ENCODE measurements at places on chromosomes 2 and 18.

DNA sequence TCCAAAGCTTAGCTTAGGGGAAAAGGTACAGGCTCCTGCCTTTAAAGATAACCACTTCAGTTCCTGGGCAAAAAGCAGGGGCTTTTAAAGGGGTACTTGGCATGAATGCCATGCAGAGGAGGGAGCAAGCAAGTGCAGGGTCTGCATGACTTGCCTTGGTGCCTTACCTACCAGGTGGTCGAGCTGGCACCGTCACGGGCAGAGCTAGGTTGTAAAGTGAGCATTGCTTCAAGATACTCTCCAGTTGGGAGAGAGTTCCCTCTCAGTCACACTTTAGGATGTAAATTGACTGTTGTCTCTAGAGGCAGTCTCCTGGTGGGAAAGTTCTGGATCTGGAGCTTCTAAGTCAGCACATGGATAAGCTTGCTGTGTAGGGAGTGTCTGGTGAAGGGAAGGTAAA lies 58.6 kb upstream of the MCFD2 start:
- DNase-seq: no peak

DNA sequence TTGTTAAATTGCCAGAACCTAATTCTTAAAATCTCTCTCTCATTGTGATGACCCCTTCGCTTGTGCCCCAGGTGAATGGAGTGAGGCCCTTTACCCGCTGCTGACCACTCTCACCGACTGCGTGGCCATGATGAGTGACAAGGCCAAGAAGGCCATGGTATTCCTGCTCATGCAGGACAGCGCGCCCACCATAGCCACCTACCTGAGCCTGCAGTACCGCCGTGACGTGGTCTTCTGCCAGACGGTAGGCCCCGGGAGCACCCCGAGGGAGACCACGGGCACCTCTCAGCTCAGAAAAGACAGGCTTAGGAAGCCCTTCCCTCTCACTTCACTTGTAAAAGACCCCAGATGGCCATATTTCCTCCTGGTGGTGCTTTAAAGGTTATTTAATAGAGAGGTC lies 44.9 kb downstream of the COA5 start:
- no peak for DNase-seq

- no peak for DNase-seq
Observed at GRCh38 chr18:7071600-7071999, 46.0 kb downstream of the LAMA1 start.

GRCh38 chr18:67218556-67218955 lies 298.0 kb downstream of the DSEL start:
- DNase-seq: no peak

DNA sequence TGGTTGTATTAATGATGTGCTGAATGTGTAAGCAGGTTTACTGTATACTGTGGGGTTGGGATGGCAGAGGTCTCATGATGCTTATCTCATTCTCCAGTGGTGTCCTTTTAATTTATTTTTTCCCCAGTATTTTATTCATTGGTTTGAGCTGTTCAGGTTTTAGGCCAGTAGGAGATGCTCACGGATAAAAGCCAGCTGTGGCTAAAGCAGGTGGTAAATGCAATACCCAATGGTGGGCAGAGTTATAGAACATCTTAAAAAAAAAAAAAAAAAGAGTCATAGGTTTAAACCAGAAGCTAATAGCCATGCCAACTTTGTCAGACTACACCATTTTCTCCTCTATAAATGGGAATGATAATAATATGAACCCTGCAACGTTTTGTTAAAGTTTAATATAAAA lies 57.8 kb upstream of the NEUROD1 start:
- DNase-seq: no peak

DNA sequence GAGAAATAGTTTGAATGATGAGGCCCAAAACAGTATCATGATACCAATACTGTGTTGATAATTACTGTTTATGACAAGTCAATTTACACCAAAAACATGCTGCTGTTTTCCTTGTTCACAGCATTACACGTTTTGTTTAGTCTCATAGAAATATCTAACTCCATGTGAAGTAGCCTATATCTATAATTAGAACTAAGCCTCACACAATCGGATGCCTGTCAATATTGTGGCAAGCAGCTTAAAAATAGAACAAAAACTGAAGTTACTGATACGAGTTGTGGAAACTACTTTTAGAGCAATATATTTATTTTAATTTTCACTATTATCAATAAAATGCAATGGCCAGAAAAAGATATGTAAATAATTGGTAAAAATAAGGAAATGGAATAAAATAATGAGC lies 470.8 kb downstream of the ZEB2 start:
- DNase-seq: no peak

DNA sequence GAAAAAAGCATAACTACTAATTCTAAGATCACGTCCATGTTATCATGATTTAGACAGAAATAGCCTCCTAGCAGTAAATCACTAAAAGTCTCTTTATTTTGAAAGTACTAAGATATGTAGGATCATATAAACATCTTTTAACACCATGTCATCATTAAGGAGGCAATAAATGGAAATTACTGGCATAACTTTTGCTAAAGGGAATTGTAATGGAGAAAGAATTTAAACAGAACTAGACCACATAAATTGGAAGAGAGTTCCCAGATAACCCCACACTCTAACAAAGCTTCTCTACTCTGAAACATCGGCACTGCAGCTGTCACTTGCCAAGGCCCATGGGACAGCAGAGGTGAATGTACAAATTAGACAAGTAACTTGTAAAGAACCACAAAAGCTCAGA lies 29.5 kb downstream of the STK39 start:
- DNase-seq: no peak

GRCh38 chr2:177989029-177989885 lies 83.3 kb downstream of the PDE11A start:
- no peak for DNase-seq

DNA sequence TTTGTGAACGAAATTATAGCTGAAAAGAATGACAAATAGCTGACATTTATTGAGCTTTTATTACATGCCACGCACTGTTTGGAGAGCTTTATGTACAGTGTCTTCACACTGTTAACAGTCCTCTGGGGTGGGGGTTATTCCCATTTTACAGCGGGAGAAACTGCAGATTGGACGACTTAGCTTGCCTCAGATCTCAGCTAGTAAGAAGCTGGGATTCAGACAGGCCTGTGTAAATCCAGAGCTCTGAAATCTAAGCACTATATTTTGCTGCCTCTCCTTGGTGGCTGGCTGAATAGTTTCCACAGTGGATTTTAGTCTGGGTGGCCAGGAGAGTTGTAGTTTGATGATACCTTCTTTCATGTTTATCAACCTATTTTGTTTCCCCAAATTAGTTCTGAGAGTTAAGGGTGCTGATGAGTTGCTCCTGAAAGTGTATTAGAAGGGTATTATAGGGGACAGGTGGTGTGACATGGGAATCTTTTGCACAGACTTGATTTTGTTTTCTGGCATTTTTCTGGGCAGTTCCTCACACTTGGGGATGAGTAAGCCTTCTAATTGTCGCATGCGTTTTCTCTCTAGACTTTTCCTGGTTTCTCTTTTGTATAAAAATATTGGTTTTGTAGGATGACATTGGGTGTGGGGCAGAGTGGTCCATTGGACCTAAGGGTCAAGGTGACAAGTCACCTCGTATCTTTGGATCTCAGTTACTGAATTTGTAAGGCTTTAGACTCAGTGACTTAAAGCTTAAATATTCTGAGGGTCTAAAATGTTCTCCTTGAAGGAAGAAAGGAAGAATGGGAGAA lies 1.5 kb downstream of the ACSL3 start:
- no peak for DNase-seq

DNA sequence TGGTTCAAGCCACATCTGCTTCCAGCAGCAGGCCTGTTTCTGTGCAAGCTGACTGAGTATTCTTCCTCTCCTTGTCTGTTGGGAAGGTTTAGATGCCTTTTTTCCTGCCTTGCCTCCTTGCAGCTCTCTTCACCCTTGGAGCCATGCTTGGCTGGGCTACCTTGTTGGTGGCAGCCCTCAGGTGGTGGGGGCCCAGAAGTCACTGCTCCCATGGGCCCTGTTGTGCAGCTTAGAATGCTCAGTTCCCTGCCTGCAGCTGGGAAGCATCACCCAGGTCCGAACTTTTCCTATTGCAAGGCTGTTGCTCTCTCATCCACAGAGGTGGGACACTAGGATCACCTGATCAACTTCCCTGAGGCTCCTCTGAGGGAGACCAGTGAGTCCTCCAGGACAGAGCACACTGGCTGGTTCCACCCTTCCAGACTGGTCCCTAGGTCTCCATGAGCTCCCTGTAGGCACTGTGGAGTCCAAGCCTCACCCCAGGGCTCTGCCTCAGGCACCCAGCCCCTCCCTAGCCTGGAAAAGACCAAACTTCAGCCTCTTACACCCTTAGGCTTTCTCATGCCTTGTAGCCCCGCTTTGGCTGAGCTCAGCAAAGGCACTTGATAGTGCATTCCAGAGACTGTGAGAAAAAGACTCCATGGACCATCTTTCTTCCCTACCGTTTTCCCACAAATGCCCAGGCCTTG lies 219.3 kb upstream of the SH3BP4 start:
- no peak for DNase-seq

GRCh38 chr2:59041139-59041538 lies 800.0 kb upstream of the FANCL start:
- DNase-seq: no peak

DNA sequence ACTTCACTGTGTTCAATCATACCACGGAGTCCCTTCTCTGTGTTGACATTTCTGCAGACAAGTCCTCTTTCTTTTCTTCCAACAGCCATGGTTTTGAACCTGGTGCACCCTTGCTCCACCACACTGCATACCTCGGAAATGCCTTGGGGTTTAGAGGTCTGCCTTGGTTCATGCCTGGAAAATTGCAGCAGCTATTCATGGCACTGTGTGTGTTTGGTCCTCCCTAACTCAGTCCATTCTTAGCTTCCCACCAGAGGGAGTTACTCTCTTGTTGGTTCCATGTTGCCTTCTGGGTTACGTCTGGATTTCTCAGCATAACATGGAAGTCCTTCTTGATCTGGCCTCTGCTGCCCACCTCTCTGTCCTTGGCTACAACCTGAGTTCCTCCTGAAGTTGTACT lies 206.0 kb downstream of the FHOD3 start:
- no peak for DNase-seq

- no peak for DNase-seq
Observed at GRCh38 chr2:16394072-16394985, 271.3 kb downstream of the CYRIA start.

DNA sequence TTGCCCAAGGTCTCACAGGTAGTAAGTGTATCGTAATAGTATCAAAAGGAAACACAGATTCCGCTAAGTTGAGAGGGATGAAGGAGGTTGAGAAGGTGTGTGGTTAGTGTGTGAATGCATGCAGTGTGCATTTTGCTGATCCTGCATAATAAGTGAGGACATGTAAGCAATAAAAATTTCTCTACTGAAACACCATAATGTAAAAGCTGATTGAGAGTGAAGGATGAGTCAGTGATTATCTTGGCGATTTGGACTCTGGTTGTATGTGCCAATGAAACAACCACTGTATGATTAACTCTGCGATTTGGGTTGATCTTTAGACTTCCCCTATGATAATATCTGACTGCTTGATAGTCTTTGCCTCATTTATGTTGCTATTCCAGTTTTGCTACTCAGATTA lies 16.7 kb upstream of the ADGRF3 start:
- DNase-seq: no peak

DNA sequence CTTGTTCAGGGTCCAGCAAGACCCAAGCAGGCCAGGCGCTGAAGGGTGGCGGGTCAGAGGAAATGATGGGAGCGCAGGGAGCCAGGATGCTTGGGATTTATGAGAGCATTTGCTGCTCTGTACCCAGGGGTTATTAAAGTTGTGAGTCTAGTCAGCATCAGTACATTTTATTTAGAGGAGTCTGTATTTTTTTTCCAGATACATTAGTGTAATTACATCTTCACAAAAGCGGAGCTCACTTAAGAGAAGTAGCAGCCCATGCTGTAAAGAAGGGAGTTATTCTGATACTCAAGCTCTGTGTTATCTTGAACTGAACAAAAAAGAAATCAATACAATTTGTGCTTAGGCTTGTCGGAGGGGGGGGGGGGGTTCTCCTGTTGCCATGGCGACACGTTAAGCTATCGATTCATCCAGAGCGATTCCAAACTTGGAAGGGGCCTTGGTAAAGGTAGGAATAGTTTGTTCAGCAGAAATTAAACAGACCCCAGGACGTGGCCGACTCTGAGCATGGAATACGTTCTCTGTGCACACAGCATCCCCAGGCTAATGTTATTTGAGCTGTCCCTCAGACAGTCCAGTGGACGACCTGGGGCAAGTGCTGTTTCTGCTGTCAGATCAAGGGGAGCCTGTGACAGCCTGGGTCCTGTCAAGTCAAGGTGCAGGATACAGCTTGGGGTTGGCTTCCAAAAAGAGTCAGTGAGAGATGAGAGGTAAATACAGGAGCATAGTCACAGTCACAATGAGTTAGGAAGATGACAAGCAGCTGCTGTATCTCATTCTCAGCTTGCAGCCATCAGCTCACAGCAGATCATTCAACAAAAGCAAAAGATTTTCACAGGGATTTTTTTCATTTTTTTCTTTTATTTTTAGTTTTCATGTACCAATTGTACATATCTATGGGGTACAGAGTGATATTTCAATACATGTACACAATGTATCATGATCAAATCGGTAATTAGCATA lies 387.6 kb downstream of the DCDC2C start:
- DNase-seq: no peak

DNA sequence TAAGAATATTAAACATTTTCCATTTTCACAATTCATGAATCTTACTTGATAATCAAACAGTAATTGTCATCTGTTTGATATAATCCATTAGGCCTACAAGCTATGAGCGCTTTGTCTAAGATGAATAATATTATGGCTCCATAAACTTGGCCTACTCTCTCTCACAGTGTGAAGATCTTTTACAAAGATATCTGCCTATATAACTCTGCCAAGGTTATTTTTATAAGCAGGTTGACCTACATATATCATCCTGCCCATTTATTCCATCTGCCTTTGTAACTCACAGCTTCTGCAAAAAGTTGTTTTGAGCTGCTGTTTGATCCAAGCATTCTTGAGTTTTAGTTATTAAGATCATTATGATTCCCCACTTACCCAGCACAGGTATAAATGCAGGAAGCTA lies 158.3 kb downstream of the PDE11A start:
- DNase-seq: no peak

- DNase-seq: no peak
Observed at GRCh38 chr2:46177461-46178089, 119.6 kb upstream of the EPAS1 start.

DNA sequence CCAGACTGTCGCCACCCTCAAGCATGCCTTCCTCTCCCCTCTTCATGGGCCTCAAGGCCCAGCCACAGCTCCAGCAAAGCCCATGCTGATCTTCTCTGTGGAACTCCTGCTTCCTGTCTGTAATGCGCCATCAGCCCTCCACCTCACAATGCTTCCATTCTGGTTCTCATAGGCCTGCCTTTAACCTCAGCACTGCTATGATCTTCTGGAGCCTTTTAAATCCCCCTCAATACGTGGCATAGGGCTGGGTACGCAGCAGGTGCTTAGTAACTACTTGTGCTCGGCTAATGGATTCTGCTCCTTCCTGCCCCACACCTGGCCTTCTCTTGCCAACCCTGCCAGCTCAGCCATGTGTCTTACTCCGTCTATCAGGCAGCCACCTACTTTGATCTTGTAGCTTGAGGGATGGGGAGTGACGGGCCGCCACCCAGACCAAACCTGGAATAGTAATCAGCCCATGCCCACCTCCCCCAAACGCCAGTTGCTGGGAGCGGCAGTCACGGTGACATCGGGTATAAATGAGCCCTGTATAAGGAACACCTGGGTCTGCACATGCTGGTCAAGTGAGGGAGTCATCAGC lies 106.7 kb upstream of the MCFD2 start:
- DNase-seq: no peak

All from GM12865 (cell line).